ENCODE measurements at places on chromosomes 2 and 18.
A peak's percentile ranks its signal among the peaks of the same experiment; 100 is the strongest.

GRCh38 chr2:45919160-45919650 is 267.7 kb downstream of the PRKCE start:
- no peak for DNase-seq

DNA sequence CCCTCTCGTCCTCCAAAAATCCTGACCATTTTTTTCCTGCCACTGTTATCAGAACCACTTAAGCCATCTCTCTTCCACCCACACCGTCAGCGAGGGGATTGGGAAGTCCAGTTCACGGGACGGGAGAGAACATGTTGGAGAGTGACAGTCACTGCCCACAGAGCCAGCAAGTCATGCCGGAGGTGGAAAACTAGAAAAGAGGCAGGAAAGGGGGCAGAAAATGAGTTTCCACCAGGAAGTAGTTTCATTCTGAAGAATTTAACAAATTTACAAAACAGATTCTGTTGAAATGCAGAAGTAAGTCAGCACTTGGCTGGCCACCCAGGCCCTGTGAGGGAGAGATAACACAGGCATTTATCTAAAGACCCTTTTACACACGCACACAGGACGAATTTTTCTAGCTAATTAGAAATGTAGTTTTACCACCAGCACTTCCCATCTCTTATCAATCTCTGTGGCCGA is 431.3 kb downstream of the TSN start:
- DNase-seq: peak; percentile 25

DNA sequence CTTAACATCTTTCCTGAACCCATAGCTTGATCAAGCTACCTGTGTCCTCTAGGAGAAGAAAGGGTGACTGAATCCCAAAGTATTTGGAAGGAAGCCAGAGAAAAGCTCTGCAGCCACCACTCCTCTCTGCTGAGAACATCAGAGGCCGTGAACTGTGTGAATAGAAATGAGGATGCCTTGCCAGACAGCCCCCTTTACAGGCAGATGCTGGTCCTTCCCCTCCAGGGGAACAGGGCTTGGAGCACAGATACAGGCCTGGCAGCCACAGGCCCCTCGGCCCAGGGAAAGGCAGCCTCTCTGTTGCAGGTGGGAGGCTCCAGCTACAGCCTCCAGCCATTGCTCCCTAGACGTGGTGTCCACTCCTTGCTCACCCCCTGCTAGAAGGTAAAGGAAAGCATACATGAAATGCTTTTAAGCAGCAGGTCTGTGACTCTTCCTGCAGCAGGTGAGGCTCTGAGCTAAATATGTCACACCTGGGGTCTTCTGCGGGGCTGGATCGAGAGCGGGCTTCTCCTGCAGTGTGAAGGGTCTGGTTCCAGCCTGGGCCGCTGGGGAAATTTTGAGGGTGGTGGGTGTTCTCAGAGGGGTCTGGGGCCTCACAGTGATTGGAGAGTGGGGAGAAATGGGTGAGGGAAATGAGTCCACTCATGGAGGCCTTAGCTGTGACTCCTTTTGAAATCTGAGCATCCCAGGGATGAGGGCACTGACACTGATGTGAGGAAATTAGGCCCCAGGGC is 234.0 kb downstream of the KLHL29 start:
- no peak for DNase-seq

DNA sequence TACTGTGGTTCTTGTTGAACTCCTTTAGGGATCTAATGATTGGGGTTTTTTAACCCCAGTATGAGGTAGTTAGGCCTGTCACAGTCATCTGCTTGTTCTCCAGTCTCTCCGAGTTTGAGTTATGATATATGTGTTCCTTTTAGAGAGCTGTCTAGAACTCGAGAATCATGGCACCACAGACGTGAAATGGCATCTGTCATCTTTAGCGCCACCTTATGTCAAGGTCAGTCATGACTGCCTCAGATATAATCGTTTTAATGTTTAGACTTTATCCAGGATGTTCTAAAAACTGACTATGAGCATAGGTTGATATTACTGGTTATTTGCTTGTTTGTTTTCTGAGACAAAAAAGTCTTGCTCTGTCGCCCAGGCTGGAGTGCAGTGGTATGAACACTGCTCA is 112.2 kb downstream of the CEP192 start:
- no peak for DNase-seq

DNA sequence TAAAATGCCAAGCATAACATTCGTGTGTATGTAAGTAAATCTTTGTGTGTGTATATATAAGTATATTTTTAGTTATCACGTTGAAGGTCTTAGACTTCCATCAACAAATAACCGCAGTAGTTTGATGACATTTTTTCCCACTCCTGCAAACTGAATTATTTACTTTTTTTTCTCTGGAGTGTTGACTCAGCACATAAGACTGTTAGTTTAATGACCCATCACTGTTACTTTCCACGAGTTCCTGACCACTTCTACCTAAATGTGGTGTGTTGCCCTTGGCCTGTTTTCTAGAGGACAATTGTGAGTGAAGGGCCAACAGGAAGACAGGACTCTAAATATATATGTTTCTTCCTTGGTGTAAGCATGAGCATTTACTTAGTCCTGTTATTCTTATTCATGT is 71.3 kb upstream of the TXNDC2 start:
- no peak for DNase-seq

DNA sequence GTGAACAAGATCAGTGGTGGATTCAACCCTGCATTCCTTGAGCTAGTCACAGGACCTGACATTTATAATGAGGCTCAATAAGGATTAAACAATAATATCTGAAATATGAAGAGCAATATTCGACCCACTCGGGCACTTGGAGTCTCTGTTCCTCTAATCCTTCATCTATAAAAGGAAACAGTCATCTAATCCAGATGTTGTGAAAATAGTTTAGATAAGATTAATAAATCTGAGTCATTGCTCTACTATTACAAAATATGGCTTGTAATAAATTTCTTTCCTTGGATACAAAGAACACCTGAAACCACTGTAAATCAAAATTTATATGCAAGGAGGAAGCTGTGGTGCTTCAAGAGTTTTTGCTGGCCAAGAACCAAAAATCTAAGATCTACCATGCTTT is 846.9 kb upstream of the ACVR2A start:
- DNase-seq: no peak

DNA sequence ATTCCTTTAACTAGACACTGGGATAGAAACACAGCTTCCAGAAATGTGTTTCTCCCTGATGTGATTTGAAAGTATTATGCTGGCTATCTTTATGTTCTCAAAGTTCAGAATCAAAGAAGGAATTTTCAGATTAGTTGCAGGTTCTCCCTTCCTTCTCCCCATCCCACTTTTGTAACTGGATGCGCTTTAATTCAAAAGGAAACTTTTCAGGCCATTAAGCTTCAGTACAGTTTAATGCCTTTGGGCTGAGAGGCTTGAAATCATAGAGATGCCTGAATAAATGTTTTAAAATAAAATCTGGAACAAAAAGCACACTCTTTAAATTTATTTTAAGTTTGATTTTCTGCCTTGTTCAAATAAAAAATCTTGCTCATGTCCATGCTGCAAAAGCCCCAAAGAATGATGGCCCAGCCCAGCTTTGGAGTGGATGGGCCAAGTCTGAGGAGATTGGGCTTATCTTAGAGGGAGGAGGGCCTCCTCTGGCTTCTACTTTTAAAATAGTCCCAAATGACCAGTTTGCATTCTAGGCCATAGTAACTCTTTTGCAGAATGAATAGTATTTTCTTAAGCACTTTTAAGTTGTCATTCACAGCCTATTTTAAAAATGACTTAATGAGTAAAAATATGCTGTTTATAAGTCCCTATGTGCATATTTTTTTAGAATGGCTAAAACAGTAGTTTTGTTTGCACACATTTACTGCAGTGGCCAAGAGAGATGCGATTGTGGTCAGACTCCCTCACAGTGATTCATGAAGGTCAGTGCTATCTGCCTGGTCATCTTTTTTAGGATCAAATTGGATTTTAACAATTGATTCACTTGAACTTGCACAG is 129.2 kb downstream of the MTX2 start:
- no peak for DNase-seq

DNA sequence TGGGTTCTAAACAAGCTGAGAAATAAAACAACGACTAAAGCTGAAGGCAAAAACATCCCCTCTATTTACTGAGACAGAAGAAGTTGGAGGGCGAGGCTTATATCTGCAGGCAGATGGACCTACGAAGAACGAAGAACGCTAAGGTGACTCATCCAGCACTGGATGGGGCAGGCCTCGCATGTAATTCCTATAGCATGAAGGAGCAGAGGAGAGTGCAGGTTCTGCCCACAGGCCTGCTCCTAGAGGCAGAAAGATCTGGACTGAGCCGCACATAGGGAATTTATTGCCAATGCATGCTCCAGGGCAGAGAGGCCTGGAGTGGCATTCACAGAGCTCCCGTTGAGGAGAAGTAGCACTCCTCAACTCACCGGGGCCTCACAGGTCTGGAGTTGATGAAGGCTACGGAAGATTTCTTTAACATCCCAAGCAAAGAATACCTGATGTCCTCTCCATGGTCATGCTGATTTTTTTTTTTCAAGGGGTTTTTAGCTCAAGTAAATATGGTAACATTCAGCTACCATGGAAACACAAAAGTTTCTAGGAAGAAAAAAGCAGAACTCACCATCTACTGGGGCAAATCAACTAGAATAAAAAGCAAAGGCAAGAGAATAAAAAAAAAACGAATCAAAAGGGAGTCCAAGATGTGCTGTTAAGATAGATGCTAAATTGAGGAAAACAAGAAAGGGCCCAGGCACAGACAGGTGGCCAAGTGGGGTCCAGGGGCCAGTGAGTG is 10.4 kb upstream of the METTL21A start:
- DNase-seq: no peak

DNA sequence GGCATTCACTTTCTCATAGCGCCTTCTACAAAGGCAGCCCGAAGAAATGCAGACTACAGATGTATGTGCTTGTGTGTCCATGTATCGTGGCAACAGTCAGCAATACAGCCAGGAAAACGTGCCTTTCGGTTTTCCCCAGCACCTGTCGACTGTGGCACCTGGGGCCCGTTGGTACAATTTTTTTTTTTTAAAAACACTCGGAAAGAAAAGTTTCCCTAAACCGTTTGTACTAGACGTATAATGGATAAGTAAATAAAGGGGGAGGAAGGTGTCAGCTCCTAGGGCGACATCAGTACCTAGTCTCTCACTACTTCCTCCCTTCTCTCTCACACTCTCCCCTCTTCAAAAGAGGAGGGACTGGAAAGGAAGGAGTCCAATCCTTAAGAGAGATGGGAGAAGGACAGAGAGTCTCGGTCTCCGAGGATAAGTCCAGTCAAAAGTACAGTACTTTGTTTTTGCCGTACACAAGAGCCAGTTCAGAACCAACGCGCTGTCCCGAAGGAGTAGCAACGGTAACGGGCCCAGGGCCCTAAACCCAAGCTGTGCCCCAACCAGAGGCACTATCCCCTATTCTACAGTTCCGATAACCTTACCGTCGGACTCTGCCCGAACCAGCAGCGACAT is 759 bp downstream of the PPP4R3B start:
- DNase-seq: peak; percentile 41

- DNase-seq: no peak
Observed at GRCh38 chr2:229611360-229611759, 103.0 kb downstream of the DNER start.

DNA sequence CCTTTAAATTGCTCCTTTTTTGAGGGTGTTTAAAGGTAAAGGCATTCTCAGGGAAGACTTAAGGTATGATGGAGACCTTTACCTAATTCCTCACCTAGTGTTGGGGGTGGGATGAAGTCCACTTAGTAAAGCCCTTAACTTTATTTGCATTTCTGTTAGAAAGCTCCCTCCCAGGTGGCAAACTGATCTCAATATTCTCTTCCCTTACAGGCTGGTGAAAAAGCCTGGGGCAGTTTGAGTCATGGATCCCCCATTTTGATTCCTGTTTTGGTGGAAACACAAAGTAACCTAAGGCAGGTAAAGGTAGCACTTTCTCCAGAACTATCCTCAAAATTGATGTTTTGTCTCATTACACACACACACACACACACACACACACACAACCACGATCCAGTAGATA is 33.8 kb upstream of the HNRNPA3 start:
- no peak for DNase-seq

DNA sequence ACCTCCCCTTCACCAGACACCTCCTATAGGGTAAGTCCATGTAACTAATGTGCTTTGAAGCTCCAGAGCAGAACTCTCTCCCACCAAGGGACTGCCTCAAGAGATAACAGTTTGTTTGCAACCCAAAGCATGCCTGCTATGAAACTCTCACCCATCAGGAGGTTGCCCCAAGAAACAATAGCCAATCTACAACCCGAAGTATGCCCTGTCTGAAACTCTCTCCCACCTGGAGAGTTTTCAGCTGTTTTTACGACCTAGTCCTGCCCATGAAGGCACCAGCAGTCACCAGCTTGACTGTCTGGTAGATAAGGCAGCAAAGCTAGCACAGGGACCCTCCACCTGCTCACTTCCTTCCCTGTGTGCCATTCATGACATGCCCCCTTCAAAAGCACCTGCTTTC is 533.9 kb upstream of the CRIM1 start:
- no peak for DNase-seq

DNA sequence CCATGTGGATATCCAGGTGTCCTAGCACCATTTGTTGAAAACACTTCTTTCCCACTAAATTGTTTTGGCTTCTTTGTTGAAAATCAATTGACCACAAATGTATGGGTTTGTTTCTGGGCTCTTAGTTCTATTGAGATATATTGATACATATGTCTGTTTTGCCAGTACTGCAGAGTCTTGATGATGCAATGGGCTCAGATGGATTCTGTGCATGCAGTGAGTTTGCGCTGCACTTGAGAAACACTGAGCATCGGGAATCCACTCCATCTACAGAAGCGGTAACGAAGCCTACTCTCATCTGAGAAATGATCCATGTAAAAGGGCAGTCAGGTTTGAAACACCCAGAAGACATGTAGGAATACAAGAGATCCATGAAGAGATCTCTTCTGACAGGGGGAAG is 21.9 kb upstream of the DNAJC10 start:
- no peak for DNase-seq

DNA sequence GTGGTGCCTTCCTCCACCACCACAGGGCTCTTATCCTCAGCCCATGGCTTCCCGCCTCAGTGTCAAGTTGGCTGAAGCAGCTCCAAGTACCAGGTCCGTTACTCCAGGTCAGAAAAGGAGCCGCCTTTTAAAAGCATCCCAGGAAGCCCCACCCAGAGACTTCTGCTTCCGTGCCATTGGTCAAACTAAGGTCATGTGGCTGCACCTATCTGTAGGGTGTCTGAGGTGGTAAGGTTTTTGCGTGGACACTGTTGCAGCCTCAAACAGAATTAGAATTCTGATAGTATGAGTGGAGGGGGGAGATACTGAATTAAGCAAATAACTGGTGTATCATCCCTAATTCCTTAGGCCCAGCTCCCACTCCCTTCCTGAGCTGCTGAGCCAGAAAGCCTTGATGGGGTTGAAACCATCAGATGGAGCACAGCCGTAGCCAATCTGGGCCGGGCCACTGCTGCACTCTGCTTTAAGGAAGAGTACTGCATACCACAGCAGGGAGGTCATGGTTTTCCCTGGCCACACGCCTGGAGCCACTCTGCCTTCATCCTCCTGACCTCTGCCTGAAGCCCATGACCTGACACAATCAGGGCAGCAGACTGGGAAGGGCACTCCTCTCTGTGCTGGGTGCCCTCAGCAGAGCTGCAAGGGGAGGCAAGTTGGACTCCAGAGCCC is 8.4 kb downstream of the TMEM247 start:
- no peak for DNase-seq

- no peak for DNase-seq
Observed at GRCh38 chr18:21277578-21277977, 35.5 kb downstream of the GREB1L start.
